ENCODE measurements at places on chromosomes 5 and 9. TPM values are rescaled to one million over a fixed set of nuclear protein-coding genes. Genes with fewer than 3 reads are reported as not detected.

DNA sequence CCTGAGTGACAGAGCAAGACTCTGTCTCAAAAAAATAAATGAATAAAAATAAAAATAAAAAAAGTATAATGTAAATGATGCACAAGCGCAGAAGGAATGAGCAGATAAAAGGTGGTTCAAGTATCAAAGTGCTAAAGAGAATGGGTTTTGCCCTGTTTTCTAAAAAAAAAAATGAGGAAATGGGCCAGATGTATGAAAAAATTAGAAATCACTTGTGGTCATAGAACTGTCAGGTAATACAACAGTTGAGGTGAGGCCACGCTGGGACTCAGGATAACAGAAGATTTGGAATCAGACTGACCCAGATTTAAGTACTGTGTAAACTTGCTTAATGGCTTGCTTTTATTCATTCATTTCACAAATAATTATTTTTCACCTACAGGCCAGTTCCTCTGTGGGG lies 69.8 kb downstream of the MAPKAP1 start:
- H3K27ac ChIP-seq: no peak overlapping the region
- no peak for DNase-seq
- H3K27me3 ChIP-seq: no peaks in the 10 kb centered on the region
- no peaks in the 10 kb centered on the region for H3K36me3 ChIP-seq
- H3K4me3 ChIP-seq: no peak overlapping the region
- peaks cover 13% of the 10 kb centered on the region for H3K4me1 ChIP-seq

DNA sequence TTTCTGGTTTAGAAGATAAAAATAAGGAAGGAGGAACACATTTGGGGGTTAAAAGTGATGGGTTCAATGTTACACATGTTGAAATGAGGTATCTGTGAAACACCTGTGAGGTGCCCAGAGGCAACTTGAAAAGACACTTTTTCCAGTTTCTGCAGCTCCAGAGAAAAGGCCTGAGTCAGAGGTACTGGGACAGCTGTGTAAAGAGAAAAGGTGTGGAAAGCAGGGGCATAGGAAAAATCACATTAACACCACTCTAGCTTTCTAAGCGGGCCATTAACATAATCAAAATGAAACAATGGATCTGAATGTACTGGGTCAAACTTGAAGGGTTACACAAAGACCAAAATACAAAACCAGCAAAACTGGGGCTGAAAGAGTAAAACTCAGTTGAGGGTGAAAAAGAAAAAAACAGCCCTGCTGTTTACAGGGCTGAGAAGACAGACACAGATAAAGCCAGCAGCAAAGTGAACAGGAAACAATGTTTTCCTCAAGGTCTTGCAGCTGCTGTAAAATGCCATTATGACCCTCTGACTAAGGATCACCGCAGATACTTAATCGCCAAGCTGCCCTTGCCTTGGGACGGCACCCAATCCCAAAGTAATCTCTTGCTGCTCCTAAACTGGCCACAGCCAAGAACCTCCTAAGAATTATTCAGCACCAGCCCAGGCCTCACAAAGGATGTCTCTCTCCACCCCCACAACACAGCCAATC lies 104.7 kb downstream of the DROSHA start:
- H3K27me3 ChIP-seq: no peaks in the 10 kb centered on the region
- H3K4me1 ChIP-seq: no peaks in the 10 kb centered on the region
- no peak for DNase-seq

GRCh38 chr5:31434898-31435297 lies 97.0 kb downstream of the DROSHA start:
- no peak overlapping the region for H3K27ac ChIP-seq
- no peak overlapping the region for H3K4me3 ChIP-seq
- H3K4me1 ChIP-seq: no peaks in the 10 kb centered on the region

The NEK6 gene
- total RNA-seq: 34.9 TPM

GRCh38 chr5:139410993-139411828 lies 7.3 kb upstream of the SPATA24 start:
- H3K4me3 ChIP-seq: no peak overlapping the region
- no peak overlapping the region for H3K27ac ChIP-seq
- H3K27me3 ChIP-seq: no peaks in the 10 kb centered on the region

DNA sequence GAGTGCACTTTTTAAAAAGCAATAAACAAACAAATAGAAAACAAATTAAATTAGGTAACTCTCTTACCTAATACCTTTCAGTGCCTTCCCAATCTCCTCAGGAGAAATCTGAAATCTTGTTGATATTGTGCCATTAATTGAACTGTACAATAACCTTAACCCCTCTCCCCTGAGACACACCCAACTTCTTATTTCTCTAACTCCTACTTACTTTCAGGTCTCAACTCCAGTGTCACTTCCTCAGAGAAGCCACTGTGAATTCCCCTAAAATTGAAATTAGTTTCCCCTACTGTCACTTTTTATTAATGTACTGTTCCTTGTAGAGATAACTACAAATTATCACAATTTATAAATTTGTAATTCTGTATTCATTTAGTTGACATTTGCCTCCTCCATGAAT lies 295.3 kb upstream of the TNC start:
- H3K27ac ChIP-seq: no peak overlapping the region
- H3K27me3 ChIP-seq: no peaks in the 10 kb centered on the region
- H3K4me3 ChIP-seq: no peak overlapping the region
- H3K36me3 ChIP-seq: no peaks in the 10 kb centered on the region
- DNase-seq: no peak

Data from natural killer cell (primary cell).